ENCODE measurements at places on chromosomes 3 and 15. TPM values are rescaled to one million over a fixed set of nuclear protein-coding genes. Genes with fewer than 3 reads are reported as not detected.

Gene CCDC13
- total RNA-seq: not detected

Gene RLBP1
- total RNA-seq: not detected

Gene VIPR1
- 67.6 TPM for total RNA-seq

Gene NEK10
- 0.77 TPM for total RNA-seq

Gene HGD
- total RNA-seq: 2.9 TPM

Gene PRRT3
- total RNA-seq: 6.3 TPM

- DNase-seq: no peak
Observed at GRCh38 chr15:67550522-67550921, 8.0 kb downstream of the MAP2K5 start.

- no peak for DNase-seq
Observed at GRCh38 chr15:95113041-95113440, 881.7 kb downstream of the MCTP2 start.

GRCh38 chr3:63931290-63931689 is 19.1 kb upstream of the SCAANT1 start:
- no peak for DNase-seq

GRCh38 chr3:354432-354831 is 157.9 kb downstream of the CHL1 start:
- DNase-seq: no peak

- DNase-seq: no peak
Observed at GRCh38 chr3:125154800-125155269, 57.7 kb downstream of the SLC12A8 start.

GRCh38 chr15:74369084-74369745 is 1.8 kb upstream of the CYP11A1 start:
- DNase-seq: no peak

DNA sequence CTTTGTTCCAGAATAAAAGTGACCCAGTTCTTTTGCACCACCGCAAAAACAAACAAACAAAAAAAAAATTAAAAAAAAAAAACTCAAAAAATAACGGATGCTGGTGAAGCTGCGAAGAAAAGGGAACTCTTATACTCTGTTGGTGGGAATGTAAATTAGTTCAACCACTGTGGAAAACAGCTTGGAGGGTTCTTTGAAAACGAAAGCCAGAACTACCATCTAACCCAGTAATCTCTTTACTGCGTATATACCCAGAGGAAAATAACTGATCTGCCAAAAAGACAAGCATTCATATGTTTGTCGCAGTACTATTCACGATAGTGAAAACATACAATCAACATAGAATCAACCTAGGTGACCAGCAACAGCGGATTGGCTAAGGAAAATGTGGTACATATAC is 298.9 kb upstream of the CBLB start:
- DNase-seq: no peak

- no peak for DNase-seq
Observed at GRCh38 chr3:180913581-180914404, 1.3 kb downstream of the FXR1 start.

- no peak for DNase-seq
Observed at GRCh38 chr3:30428251-30428650, 178.2 kb upstream of the TGFBR2 start.

DNA sequence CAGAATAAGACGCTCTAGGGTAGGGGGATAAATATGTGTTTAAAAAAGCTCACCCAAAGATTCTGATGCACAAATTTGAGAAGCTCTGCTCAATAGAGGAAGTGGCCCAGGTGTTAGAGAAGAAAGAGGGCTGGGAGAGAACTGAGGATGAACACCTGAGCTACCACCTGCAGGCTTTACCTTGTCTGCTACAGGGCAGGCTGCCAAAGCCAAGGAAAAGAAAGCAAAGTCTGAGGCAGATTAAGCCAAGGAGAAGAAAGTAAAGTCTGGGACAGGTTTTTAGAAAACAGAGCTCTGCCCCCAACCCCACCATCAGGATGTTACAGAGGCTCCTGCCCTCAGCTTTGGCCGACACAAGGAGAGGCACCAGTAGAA is 92.9 kb downstream of the THRB start:
- DNase-seq: no peak

GRCh38 chr3:63940389-63940757 is 28.2 kb upstream of the SCAANT1 start:
- DNase-seq: no peak

GRCh38 chr15:67109141-67110034 is 44.0 kb downstream of the SMAD3 start:
- no peak for DNase-seq
